ENCODE measurements at places on chromosomes 4 and X.

DNA sequence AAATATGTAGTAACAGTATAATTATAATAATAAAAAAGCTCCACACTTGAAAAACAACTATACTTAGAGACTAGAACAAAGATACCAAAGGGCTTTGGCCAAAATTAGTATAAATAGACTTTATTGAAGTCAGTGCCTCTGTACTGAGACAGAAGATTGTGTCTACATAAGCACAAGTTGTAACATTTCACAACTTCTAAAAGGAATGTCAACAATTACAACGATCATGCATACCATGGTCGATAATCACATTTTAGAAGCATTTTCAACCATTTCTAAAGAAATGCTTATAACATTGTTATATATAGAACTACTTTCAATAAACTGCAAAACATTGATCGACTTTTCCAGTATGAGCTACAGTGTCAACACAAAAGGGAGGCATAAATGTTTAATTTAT lies 57.0 kb downstream of the DHX15 start:
- DNase-seq: no peak

DNA sequence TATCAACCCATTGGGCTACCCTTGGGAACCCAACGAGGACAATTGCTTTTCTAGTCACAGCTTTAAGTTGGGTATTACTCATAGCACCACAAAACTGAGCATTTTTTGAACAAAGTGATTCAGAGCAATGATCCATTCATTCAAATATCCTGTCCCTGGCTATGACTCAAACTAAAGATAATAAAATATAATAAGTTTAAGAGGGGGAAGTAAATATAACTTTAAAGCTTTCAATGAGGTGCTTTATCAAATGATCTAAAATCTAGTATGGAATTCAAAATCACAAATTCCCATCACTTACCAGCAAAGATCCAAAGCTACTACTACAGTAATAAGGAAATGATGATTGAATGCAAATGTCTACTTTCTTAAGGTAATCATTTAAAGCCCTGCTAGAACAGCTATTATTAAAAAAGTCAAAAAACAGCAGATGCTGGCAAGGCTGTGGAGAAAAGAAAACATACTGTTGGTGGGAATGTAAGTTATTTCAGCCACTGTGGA lies 39.8 kb upstream of the S100G start:
- DNase-seq: no peak

GRCh38 chr4:37936889-37937498 lies 23.2 kb upstream of the PTTG2 start:
- no peak for DNase-seq

DNA sequence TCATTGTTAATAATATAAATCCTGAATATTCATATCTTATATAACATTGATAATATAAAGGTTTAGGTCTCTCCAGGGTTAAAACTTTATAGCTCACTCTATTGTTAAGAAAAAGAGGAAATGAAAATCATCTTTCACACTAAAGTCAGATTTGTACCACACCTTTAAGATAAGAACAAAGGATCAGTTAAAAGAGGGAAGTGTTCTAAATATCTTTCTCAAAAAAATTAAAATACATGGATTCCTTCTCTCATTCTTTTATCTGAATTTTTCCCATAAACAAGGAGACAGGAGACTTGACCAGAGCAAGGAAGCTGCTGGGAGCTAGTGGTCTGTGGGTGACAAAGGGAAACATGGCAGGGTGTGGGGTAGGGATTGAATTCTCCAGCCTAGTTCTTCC lies 323.0 kb upstream of the CPXCR1 start:
- no peak for DNase-seq

DNA sequence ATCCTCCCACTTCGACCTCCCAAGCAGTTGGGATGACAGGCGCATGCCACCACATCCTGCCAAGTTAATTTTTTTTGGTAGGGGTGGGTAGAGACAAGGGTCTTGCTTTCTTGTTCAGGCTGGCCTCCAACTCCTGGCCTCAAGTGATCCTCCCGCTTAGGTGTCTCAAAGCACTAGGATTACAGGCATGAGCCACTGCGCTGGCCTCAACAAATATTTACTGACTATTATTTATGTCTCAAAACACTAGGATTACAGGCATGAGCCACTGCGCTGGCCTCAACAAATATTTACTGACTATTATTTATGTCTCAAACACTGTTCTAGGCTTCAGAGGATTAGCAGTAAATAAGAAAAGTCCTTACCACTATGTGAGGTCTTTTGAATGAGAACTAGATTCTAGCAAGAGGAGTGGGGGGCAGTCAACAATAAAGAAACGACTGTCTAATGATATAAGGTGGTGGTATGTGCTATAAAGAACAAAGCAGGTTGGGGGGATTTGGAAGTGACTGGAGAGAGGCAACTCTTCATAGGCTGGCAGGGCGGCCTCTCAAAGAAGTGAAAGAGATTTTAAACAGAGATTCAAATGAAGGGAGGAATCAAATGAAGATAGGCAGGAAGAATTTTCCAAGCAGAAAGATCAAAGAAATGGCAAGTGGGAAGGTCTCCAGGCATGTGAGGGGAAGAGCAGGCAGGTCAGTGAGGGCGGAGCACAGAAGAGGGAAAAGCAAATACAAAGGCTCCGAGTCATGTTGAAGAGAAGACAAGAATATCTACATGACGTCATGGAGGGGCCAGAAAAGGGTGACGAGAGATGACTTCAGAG lies 12.7 kb upstream of the ACSL1 start:
- no peak for DNase-seq

- DNase-seq: no peak
These were observed 218.9 kb downstream of the PABPC4L start for GRCh38 chr4:133982533-133983224.

GRCh38 chrX:54067766-54068165 lies 23.5 kb upstream of the PHF8 start:
- no peak for DNase-seq

Data from NCI-H2081 treated with DMSO at 0.1 percent for 48 hours (cell line).